Activated T-cell treated with anti-CD3 and anti-CD28 coated beads, Interleukin-2, amount 50 U/mL, for 48 hours (primary cell): ENCODE measurements at places on chromosomes 1 and 21.

GRCh38 chr1:218485241-218485928 is 140.2 kb downstream of the TGFB2 start:
- no peak for DNase-seq

DNA sequence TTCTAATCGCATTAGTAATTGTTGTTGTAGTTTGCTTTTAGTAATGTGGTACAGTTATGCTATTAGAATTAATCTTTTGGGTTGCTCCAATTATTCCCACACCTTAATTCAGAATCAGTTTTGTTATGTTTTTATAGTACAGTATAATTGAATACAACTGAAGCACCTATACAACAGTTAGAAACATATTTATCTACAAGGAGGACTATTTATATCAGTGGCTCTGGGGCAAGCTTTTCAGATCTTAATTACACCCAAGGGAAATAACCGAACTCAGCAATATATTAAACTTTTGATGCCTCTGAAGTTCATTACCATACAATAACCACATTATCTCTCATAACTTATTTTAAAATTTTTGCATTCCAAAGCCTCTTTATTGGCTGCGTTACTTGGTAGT is 74.4 kb downstream of the LHX9 start:
- no peak for DNase-seq

DNA sequence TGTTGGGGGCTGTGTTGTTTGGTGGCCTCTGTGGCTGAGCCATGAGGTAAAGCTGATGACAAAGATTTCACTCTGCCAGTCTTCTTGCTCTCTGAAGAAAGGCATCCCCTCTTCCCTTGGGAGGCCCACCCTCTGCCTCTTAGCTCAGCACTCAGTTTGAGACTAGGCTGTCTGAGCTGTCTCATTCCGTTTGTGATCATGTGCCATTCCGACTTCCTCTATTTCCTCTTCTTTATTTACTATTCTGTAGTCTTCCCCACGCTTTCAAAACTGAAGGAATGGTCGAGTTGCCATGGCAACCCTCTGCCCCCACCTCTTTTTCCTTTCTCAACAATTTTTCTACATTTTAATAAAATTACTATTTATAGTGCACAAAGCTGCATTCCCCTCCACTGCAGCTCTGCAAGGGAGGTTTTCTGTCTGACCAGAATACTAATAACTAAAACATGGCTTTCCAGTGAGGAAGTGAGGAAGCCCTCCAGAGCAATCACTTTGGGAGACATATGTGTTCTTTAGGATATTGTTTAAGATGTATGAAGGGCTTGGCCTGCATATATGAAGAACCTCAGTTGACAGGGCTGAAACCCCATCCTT is 30.8 kb downstream of the KCNA3 start:
- no peak for DNase-seq

DNA sequence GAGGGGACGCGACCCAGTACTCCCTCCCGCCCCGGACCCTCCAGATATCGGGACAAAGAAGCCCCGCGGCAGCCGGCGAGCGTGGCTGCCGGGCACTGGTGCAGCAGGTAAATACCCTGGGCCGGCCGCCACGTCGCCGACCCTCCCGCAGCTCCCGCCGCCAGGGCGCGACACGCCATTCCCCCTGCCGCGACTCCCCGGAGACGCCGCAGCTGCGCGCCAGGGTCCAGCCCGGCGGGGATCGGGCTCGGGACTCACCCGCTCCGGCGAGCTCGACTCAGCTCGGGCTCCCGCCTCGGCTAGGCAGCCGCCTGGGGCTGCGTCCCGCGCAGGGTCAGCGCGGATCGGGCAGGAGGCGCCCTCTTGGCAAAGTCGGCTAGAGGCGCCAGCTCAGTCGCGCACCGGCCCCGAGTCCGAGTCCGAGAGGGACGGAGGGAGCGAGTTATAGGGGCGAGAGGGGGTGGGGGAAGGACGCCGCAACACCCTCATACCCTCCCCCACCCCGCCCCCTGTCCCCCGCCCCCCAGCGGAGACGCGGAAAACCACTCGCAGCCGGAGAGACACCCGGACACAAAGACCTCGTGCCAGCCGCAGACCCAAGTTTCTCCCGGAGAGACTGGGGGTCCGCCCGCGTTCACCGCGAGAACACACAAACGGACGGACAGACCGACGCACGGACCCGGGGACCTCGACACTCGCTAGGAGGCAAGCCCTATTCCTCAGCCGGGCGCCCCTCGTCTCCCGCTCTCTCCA is 985 bp downstream of the SYT6 start:
- peak; percentile 47 for DNase-seq

DNA sequence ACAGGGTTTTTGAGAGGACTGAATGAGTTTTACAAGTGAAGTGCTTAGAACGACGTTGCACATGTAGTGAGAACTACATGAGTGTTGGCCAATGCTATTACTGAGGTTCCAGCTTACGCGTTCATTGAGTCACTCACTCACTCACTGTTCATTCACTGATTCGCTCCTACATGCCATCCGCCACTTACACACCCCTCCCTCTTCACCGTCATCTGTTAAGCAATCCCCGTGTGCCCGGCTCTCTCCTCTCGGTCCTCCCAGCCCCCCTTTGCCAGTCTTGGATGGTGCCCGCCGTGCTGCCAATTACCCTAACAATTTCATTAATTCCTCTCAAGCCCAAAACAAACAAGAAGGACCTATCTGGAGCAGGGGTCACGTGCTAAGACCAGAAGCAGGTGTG is 27.3 kb upstream of the EPHA2 start:
- DNase-seq, result no peak

GRCh38 chr1:241470908-241471590 is 48.5 kb downstream of the FH start:
- no peak for DNase-seq

- DNase-seq, result peak; percentile 73
Measured at GRCh38 chr1:175319112-175319911, 126.7 kb upstream of the KIAA0040 start.

DNA sequence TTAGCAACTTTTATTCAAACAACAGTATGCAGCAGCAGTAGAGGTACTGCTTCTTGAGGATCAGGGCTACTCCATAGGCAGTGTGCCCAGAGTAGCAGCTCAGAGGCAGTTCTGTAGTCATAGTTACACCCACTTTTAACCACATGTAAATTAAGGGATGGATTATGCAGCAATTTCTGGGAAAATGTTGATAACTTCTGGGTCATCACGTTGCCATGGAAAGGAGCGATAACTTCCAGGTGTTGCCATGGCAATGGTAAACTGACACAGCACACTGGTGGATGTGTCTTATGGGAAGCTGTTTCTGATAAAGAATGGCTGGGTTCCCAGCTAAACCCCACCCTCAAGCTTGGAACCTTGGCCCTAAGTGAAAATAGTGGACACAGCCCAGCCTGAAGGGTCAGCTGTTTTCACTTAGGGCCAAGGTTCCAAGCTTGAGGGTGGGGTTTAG is 29.0 kb upstream of the PLA2G2A start:
- DNase-seq, result no peak

- DNase-seq, result no peak
Measured at GRCh38 chr1:31639543-31639942, 5.1 kb downstream of the PEF1 start.

GRCh38 chr1:174301295-174302077 is 142.2 kb downstream of the RABGAP1L start:
- DNase-seq, result no peak

GRCh38 chr1:15761366-15762128 is 3.0 kb downstream of the FBLIM1 start:
- no peak for DNase-seq

- DNase-seq, result peak; percentile 70
Measured at GRCh38 chr1:151838222-151839081, 1.2 kb downstream of the C2CD4D start.

DNA sequence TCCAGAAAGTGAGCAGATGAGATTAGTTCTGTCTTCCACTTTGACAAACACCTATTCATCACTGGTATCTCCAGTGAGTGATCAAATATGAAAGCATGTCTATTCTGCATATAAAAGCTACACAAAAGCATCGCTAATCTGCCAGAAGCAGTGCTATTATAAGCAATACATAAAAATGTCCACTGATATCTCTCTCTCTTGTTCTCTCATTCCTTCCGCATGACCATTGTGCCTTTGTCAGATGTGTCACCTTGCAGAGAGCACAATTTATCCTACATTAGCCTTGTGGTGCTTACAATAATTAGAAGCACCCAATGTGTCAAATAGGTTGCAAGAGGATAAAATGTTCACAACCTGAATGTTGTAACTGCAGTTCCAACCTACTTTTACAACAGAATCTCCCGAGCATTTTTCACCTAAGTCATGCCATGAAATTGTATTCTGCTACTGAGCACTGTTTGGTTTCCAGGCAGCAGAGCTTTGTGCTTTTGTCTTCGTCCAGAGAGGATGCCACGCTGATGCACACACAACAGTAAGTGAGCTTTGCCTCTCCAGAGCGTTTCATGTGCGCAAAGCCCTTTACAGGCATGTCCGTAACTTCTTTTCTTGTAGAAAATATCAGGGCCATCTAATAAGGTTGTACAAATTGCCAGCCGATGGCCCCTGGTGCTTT is 198.7 kb upstream of the PLD5 start:
- no peak for DNase-seq

GRCh38 chr1:228336308-228337030 is 70.2 kb downstream of the TRIM11 start:
- DNase-seq, result no peak

DNA sequence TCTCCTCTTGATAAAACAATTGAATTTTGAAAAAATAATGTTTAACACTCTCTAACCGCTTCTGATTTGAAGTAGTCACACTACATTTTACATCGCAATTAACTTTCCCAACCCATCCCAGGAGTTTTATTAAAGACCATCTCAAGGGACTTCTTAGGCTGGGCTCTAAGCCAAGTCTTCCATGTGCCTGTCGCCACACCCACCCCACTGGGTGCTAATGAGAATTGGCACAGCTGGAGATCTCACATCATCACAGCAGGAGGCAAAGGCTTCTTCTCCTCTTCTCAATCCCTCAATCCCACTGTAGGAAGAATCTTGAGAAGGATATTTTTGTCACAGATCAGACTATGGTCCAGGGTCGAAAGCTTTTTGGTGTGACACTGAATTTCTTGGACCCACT is 328.9 kb downstream of the NUF2 start:
- no peak for DNase-seq

GRCh38 chr1:80050523-80050922 is 1044.0 kb upstream of the ADGRL4 start:
- DNase-seq, result no peak

DNA sequence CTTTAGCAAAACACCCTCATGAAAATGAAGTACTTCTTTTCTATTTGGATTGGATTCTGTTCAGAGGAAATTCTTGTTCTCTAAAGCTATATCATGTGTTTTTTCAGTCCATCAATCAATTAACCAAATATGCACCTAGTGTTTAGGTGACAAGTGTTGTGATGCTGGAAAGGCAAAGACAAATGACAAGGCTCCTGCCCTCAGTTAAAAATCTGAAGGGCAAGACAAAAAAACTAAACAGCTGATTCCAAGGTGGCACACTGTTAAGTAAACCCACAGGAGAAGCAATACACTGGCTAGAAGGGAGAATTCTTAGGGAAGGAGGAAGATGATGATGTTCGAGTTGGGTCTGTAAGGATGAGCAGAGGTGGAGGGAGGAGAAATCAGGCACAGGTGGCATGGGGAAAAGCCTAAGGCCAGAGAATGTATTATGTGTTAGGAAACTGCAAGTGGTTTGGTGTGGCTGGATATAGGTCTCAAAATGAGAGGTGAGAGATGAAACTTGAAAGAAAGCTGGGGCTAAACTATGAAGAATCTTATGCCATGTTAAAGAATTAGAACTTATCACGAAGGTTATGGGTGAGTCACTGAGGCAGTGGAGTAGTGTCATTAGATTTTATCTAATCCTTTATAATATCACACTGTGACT is 51.8 kb upstream of the GFI1 start:
- DNase-seq, result peak; percentile 60

DNA sequence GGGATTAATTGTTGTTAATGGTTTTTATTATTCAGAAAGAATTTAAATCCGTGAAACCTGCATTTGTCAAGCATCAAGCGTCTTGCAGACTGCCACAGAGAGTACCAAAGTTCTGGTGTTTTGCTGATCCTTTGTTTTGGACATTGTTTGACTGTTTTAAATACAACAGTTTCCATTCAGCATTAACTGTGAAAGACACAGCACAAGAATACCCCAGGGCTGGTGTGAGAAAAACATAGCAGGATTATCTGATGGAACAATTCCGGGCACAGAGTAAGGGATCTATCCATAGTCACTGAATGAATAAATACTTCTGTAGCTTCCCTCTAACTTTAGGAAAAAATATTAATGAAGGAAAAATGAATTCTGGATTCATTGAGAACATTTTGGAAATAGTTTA is 202.3 kb downstream of the LTN1 start:
- no peak for DNase-seq

DNA sequence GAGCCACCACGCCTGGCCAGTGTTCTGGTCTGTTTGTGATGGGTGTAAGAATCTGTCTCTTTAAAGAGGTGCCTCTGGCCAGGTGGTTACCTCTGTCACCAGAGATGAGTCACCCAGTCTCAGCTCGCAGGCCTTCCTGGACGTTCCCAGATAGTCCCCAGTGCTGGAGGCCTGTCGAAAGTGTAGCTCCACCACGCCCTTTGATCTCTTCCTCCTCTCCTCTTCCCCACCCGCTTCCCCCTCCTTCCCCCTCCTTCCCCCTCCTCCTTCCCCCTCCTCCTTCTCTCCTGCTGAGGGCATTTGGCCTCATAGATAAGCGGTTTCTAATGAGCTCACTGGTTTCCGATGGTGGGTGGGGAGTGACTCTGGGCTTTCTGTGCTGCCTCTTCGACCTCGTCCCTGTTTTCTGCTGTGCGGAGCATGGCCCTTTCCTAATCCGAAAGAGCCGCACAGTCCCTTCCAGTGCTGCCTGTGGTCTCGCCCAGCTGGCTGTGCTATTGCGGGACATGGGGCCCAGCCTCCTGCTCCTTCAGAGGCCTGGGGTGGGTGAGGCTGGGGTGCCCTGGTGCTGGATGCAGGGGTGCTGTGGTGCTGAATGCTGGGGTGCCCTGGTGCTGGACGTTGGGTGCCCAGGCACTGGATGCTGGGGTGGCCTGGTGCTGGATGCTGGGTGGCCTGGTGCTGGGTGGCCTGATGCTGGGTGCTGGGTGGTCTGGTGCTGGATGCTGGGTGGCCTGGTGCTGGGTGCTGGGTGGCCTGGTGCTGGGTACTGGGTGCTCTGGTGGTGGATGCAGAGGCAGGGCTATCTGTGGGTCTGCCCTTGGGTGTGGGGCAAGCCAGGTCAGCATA is 19.2 kb downstream of the AGPAT3 start:
- DNase-seq, result peak; percentile 50

- DNase-seq, result no peak
Measured at GRCh38 chr1:28499553-28499952, 6.3 kb upstream of the RCC1 start.

- DNase-seq, result no peak
Measured at GRCh38 chr1:162774007-162774406, 16.5 kb upstream of the HSD17B7 start.

DNA sequence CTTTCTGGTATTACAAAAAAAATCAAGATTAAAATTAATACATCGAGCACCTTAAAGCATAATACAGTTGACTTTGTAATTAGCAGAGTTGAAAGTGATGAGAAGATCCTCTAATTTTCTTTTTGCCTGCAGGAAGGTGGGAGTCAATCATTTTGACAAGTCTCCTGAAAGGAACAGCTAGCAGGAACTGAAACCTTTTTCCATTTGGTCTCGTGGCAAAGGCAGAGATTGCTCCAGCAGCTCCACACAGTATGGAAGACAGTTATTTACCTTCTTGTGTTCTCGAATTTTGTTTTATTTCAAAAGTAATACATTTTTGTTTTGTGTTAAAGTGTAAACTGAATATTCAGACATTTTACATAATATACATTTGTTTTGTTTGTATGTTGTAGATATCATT is 7.7 kb downstream of the S100PBP start:
- DNase-seq, result no peak

GRCh38 chr1:102937401-102937800 is 170.9 kb downstream of the COL11A1 start:
- no peak for DNase-seq
